ENCODE measurements at places on chromosomes 16 and 17. TPM values are rescaled to one million over a fixed set of nuclear protein-coding genes. Genes with fewer than 3 reads are reported as not detected.

Gene ZDHHC1
- polyA plus RNA-seq, result 14.7 TPM

Gene OTOP2
- polyA plus RNA-seq, result not detected

Gene DUS2
- polyA plus RNA-seq, result 15.9 TPM

Gene INCA1
- polyA plus RNA-seq, result 9.5 TPM

Gene FOXO3B
- 7.4 TPM for polyA plus RNA-seq

Gene CHRNE
- polyA plus RNA-seq, result 1.1 TPM

Gene GALR2
- 0.87 TPM for polyA plus RNA-seq

Gene HDAC5
- polyA plus RNA-seq, result 57.4 TPM

Gene GRIN2C
- polyA plus RNA-seq, result 0.24 TPM

Gene NPIPB2
- 17.1 TPM for polyA plus RNA-seq

Gene OMG
- 0.35 TPM for polyA plus RNA-seq

Gene CD300LF
- polyA plus RNA-seq, result 0.24 TPM

Gene MYH2
- polyA plus RNA-seq, result 0.04 TPM

Gene LUC7L3
- polyA plus RNA-seq, result 601 TPM

Gene CCL1
- not detected for polyA plus RNA-seq

Gene TNFRSF17
- polyA plus RNA-seq, result not detected

Gene PSMB3
- 116 TPM for polyA plus RNA-seq

Gene CEP112
- 16.1 TPM for polyA plus RNA-seq

Gene TMC8
- polyA plus RNA-seq, result 2.1 TPM

Gene VMO1
- polyA plus RNA-seq, result 0.39 TPM

Gene KRTAP16-1
- polyA plus RNA-seq, result not detected

Gene TOX3
- polyA plus RNA-seq, result 37.4 TPM

Gene MT1M
- polyA plus RNA-seq, result not detected

Gene TXNL4B
- 21.7 TPM for polyA plus RNA-seq

Gene ITGA2B
- polyA plus RNA-seq, result 7.0 TPM

Gene ADAD2
- 0.34 TPM for polyA plus RNA-seq

Gene CCDC154
- 4.4 TPM for polyA plus RNA-seq

Gene MYH1
- polyA plus RNA-seq, result 0.06 TPM

Gene PIMREG
- polyA plus RNA-seq, result 45.2 TPM

Gene ALDH3A1
- polyA plus RNA-seq, result 1.8 TPM

Gene UBN1
- 41.4 TPM for polyA plus RNA-seq

Gene DRC3
- polyA plus RNA-seq, result 12.9 TPM

Gene MMP2
- polyA plus RNA-seq, result 263 TPM

Gene MYO15B
- polyA plus RNA-seq, result 193 TPM

Gene ABHD15
- 7.7 TPM for polyA plus RNA-seq

Gene SLC6A2
- 0.25 TPM for polyA plus RNA-seq

Gene TMC6
- 29.1 TPM for polyA plus RNA-seq

Gene KCNH4
- polyA plus RNA-seq, result 0.04 TPM

Gene FOXK2
- 44.8 TPM for polyA plus RNA-seq

Gene SALL1
- polyA plus RNA-seq, result 112 TPM

Gene BMERB1
- polyA plus RNA-seq, result 42.6 TPM

Gene SRR
- polyA plus RNA-seq, result 15.7 TPM

Gene ADGRG3
- 0.24 TPM for polyA plus RNA-seq

Gene KRT31
- not detected for polyA plus RNA-seq

Gene AOC3
- 6.2 TPM for polyA plus RNA-seq

Gene CCDC40
- 22.2 TPM for polyA plus RNA-seq

Gene CLEC3A
- polyA plus RNA-seq, result 0.56 TPM

Gene KRTAP9-8
- not detected for polyA plus RNA-seq

Gene KIF22
- polyA plus RNA-seq, result 81.8 TPM

Gene TMEM100
- polyA plus RNA-seq, result 57.5 TPM
